ENCODE measurements at places on chromosomes 2 and 18.
A peak's percentile ranks its signal among the peaks of the same experiment; 100 is the strongest.

DNA sequence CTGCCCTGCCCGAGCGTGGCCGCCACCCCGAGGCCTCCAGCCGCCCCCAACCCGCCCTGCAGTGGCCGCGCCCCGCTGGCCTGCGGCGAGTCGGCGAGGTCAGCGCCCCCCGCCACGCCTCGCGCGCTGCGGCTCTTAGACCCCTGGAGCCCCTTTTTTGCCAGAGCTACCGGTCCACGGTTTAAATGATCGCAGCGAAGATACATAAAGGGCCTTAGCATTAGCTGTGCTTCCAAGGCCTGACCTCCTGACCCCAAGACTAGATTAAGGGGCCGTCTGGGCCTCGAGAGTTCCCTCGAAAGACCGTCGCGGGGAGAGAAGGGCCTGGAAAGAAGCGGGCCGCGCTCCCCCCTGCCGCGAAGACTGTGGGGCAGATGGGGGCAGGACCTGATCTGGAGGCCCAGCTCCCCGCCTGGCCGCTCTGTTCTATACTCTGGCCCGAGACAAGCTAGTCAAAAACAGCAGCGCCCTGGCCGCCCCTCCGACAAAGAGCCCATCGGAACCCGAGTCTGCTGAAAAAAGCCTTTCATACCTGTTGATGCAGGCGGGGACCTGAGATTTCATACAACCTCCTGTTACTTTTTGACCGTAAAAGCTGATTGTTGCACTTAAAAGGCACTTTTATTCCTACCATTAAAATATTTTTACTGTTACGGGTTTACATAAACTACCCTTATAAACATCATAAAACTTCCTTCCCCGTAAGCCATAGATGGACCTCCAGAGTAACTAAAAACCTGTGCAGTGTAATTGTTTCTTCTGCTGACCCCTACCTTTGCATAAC lies 68.7 kb upstream of the PSMD14 start:
- no peak for DNase-seq

DNA sequence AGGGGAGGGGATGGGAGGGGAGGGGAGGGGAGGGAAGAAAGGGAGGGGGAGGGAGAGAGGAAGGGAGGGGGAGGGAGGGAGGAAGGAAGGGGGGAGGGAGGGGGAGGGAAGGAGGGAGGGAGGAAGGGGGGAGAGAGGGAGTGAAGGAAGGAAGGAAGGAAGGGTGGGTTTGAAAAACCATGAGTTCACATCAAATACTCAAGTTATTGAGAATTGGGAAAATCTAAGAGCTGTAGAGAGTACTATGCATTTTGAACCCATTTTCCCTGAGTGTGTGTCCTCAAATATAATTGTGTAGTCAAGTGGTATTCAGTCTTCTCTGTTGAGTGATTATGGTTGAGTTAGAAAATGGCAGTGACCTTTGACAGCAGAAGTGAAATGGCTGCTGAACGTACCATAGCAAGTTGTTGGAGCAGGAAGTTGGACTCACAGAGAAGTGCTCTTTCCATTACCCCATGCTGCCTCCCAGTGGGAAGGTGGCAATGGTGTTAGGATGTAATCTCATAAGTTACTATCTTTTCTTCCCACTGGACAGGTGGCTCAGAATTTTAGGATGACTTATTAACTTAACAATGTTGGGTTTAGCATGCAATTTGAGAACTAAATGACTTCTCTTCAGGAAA lies 214.6 kb downstream of the SETBP1 start:
- DNase-seq, result no peak

DNA sequence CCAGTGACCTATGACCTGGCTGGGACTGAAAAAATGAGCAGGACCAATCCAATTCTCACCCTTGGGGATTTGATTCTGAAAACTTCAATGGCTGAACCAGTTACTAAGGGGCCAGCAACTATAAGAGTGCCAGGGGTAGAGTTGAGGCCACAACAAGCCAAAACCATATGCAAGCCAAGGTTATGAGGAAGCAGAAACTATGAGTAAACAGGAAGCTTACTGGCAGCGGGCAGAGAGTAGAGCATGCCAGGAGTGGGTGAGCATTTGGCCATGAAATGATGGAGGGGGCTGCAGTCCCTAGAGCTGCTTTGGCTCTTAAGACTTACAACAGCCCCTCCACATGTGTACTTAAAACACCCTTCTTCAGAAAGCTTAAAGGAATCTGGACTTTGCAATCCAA lies 82.4 kb downstream of the RBMS1 start:
- no peak for DNase-seq

DNA sequence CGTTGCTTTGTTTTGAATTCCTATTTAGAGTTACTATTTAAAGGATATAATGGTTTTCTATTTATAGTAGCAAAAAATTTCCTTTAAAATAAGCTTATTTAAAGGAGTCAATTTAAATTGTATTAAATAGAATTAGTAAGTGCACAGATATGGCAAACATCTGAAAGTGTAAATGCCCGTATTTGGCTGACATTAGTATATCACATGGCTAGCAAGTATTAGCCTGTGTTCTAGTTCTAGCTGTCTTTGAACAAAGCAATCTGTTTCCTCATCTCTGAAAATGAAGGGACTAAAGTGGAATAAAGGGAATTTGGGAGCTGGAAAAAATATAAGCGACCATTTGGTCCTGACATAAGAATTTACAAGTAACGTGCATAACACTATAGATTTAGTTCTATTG lies 32.2 kb downstream of the PELI1 start:
- DNase-seq, result no peak

GRCh38 chr2:191202209-191202721 lies 42.9 kb upstream of the MYO1B start:
- no peak for DNase-seq

DNA sequence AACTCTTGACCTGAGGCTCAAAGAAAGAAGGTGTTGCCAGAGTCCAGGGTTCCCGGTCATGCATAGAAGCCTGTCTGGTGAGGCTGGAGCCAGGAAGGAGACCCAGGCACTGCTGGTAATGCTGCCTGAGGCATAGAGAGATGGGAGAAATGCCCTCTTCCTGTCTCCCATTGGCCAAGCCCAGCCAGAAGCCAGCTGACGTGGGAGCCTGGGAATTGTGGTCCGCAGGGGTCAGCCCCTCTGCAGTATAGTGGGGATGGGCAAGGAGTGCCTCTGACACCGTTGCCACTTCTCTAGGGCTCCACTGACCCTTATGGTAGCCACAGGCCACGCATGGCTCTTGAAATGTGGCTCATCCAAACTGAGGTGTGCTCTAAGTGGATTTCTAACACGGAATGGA lies 95.7 kb downstream of the CTIF start:
- no peak for DNase-seq

- DNase-seq, result peak; percentile 7
These were observed 1642.5 kb upstream of the TMEFF2 start for GRCh38 chr2:193837111-193837738.

DNA sequence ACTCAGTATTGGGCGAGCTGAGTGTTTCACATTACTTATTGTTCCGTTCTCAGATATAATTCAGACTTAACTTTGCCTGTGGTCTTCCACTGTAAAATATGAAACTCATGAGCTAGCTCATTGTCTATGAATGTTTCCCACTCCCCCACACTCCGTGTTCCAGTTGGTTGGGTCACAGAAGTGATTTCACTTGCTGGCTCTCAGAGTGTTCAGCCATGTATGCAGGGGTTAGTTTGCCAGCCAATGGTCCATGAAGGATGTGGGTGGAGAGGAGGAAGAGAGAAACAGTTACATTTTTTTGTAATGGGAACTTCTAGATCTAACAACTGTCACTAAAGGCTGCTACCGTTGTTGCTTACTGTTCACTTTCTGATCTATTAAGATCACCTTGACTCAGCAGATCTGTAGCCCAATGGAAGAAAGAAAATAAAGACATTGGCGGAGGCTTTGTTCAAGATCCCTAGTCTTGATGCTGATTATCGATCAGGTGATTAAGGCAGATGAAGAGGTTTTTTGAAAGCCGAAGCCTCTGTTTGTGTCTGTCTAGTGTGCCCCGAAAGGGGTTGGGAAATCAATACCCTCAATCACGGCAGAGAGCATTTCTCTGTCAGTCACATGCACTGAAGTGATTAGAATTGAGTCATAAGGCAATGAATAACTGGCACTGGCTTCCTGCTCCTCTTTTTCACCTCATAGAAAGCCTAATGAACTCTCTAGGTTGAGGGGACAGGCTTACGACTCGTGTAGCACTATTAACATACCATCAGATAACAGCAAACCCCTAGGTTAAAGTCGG lies 279.7 kb upstream of the FIGN start:
- DNase-seq, result no peak

DNA sequence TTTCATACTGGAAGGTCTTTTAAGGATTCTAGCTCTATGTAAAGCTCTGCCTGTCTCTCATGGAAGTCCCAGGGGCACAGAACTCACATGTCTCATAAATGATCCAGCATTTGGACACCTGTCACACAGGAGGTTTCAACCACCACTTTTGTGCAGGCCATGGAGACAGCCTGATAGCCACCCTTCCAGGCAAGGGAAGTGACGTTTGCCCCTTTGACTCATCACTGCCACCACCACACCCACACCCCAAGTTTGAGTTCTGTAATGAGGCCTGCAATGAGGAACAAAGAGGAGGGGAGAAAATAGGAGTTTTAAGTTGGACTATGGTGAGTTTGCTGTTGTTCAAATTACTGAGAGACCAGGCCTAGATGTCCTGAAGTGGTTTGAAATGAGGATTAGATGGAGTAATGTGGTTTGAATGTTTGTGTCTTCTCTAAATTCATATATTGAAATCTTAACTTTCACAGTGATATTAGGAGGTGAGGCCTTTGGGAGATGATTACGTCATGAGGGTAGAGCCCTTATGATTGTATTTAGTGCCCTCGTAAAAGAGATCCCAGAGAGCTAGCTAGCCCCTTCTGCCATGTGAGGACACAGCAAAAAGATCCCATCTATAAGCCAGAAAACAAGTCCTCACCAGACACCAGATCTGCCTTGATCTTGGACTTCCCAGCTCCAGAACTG lies 175.3 kb upstream of the EPHA4 start:
- no peak for DNase-seq

DNA sequence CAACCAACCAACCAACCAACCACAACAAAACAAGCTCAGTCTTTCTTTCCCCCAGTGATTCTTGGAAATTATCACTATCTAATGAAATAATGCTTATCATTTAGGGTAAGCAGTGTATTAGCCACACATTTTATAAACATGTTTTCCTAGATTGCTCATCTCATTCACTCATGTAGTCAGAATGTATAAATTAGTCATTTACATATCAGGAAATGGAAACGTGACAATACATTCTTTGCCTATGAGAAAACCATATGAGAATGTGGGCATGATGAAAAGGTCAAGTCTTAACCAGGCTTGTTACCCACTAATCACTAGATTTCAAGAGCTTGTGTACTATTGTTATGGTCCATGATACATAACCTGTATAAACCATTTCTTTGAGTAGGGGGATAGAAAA lies 1583.4 kb upstream of the PIK3C3 start:
- no peak for DNase-seq

- DNase-seq, result no peak
These were observed 17.3 kb downstream of the BOLA3 start for GRCh38 chr2:74130211-74130995.

GRCh38 chr2:43185146-43185545 lies 41.3 kb downstream of the ZFP36L2 start:
- no peak for DNase-seq

GRCh38 chr18:13369756-13370510 lies 151.4 kb downstream of the LDLRAD4 start:
- DNase-seq, result no peak

DNA sequence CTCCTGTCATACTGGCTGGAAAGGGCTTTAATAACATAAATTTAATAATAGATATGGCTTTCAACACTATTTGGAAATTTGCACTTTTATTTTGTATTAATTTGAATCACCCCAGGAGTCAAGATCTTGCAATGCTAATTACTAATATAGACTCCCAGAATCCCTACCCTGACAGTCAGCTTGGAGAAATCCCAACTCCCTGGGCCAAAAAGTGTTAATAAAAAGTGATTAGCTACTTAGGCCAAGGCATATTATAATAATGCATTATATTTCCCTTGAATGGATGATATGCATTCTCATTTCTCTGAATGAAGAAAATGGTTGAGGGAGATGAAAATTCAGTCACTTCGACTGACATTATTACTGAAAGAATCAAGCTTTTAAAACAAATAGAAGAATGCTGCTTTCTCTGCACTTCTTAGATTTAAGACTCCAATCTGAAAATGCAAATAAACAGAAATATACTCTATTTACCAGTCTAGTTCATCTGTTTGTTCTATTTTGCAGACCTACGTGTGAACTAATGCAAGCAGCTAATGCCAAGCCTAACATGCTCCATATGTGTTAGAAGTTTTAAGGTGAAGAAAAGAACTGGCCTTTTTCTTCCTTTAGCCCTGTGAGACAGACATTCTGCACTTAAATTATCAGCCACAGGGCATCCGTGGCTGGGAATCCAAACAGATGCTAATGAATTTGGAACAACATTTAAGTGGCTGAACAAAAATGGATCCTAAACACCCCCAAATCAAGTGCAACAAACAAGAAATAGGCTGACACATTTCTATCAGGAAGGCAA lies 33.9 kb upstream of the INSIG2 start:
- no peak for DNase-seq

- no peak for DNase-seq
These were observed 96.3 kb upstream of the TMEM18 start for GRCh38 chr2:773256-774160.

DNA sequence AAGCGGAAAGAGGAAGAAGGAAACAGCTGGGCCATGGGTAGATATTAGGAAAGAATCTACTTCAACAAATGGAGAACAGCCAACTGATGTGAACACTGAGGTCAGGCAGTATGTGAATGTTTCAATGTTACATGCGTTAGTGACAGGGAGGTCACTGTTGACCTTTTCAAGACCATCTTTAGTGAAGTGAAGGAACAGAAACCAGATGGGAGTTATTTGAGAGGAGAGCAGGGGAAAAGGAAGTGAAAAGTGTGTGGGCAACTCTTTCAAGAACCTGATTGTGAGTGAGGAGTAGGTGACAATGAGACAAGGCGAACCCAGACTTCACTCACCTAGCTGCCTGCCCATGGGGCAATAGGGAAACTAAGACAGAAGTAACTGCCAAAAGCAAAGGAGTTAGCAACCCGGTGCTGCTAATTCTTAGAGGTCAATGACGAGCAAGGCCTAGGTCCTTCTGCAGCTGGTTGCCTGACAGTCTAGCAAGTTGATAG lies 67.0 kb downstream of the SP3 start:
- DNase-seq, result no peak

DNA sequence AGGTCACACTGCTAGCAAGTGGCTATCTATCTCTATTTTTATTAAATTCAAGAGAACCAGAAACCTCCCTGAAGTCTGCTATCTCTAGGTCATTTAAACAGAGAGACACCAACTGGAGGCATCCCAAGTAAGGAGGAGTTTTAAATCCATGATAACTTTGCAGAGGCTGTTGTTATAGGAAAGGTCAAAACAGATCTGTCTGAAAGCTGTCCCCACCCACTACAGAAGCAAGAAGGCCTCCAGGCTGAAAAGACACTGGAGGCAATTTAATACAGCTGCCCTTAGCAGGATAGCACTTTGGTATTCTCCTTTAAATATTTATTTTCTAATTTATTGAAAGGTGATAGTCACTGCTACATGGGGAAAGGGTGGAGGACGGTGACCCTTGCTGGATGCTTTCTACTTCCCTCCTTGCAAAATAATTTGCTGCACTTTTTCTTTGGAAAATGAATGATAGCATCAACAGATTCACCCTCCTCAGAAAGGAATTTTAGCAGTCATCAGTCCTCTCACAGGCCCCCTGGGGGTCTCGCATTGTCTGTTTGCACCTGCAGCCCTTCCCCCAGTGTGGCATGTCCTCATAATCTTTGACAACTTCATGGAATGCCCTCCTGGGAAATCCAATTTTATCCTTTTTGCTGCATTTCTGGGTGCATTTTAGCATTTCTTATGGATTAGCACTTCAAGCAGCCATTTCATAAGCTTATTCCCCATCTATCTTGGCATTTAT lies 429.5 kb upstream of the TNP1 start:
- DNase-seq, result no peak

GRCh38 chr2:63723709-63724108 lies 118.0 kb upstream of the UGP2 start:
- DNase-seq, result no peak

Data from hindlimb muscle (tissue), 1 donor.